ENCODE measurements at places on chromosomes 6 and 20. TPM values are rescaled to one million over a fixed set of nuclear protein-coding genes. Genes with fewer than 3 reads are reported as not detected.

PSMB9 gene
- 20.5 TPM for total RNA-seq

DNA sequence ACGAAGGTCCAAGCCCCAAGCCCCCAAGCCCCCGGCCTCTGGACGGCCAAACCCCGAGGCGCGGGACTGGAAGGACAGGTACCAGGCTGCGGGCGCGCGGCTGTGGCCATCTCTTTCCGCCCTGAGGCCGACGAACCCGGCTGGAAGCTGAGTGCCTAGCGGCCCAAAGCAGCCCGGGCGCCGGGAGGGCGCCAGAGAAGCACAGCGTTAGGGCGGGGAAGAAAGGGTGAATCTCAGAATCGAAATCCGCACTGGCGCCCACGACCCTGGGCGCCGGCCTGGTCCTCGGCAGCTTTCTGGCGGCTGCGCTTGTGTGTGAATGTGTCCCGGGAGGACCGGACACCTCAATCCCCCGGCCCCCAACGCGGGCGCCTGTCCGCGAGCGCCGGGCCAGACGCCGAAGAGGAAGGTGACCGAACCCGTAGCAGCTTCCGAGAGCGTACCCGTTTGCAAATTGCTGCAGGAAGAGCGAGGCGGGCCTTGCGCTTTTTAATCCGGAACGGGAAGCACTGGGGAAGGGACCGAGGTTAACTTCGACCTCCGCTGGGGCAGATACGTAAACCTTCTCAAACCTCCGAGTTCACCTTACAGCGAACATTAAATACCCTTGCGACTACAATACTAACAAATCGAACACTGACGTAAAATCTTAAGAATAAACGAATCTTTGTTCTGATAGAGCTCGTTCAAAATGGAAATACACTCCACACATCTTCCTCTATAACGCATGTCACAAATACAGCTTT, 2.9 kb downstream of the NRN1 start:
- DNase-seq: no peak

IGF2R gene
- 50.8 TPM for total RNA-seq

DNA sequence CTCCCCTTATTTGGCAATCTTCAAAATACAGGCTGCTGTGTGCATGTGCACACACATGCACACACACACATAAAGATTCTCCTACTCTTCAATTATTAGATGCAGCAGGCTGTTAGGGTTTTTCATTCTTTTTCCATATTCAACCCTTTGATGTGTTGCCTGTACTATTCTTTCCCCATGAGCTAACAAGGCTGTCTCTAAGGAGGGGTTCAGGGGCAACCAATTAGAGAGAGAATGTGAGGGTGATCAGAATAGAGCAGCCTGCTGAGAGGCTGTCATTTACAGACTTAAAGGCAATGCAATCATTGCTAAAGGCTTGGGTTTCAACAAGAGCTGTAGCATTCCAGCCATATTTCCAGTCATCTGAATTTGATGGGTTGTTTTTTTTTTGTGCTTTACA, 467.4 kb upstream of the ID4 start:
- no peak for DNase-seq

DNA sequence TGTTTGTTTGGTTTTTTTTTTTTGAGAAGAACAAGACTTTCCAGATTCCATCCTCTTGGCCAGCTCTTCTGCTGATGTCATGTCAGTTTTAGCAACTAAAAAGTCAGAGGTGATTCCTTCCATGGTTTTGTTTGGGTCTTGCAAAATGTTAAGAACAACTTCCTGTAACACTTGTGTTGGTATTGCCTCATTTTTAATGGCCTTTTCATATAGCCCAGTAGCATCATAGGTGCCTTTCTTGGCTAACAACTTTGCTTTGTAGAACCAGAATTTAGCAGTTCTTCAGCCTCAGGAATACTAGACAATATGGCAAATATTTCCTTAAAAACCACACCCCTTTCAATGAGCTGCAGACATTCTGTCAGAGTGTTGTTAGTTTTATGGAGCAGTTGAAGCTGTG, 99.5 kb upstream of the SIRPG start:
- DNase-seq: no peak

SEMG1 gene
- not detected for total RNA-seq

OR2H1 gene
- total RNA-seq: not detected

FAM83C gene
- total RNA-seq: not detected

GRCh38 chr6:4802312-4802935, 26.2 kb downstream of the CDYL start:
- no peak for DNase-seq

GRCh38 chr6:120278689-120279396, 929.3 kb upstream of the MAN1A1 start:
- no peak for DNase-seq

GRCh38 chr6:20434766-20435165, 33.1 kb downstream of the E2F3 start:
- no peak for DNase-seq

DNA sequence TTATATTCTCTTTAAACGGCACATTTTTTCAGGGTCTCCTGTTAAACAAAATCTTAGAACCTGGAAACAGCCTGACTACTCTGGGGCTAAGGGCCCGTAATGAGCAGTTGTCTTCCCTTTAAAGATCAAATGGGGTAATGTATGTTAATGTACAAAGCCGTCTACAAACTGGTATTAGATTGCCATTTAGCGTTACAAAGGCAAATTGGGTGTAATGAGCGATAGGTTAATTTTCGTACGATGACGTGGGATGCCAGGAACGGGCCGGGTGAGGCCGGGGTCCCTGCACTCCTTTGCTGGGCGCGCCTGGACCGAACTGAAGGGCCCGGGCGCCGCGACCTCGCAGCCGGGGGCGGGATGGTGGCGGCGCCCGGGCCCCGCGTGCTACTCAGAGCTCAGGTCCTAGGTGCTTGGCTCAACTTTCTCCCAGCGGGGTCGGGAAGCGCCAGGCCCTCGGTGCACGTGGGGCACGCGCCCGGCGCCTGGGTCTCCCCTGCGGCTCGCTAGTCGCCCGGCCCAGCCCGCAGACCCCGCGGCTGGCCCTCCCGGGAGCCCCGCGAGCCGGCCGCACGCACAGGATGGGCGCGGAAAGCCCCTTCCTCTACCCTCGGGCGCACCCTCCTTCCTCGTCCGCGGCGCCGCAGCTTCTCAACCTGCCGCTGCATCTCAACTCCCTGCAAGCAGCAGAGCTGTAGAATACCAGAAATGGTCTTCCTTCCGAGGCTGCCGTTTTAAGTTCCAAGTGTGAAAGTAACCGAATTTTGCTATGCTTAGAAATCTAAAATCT, 5.9 kb downstream of the NKX2-4 start:
- no peak for DNase-seq

GRCh38 chr6:19558934-19559333, 278.2 kb upstream of the ID4 start:
- DNase-seq: no peak

GRCh38 chr6:92888316-92888715, 531.0 kb downstream of the EPHA7 start:
- DNase-seq: no peak

- DNase-seq: no peak
These were observed 11.9 kb upstream of the MYCT1 start for GRCh38 chr6:152685819-152686218.
